ENCODE measurements at places on chromosomes 11 and 22.

DNA sequence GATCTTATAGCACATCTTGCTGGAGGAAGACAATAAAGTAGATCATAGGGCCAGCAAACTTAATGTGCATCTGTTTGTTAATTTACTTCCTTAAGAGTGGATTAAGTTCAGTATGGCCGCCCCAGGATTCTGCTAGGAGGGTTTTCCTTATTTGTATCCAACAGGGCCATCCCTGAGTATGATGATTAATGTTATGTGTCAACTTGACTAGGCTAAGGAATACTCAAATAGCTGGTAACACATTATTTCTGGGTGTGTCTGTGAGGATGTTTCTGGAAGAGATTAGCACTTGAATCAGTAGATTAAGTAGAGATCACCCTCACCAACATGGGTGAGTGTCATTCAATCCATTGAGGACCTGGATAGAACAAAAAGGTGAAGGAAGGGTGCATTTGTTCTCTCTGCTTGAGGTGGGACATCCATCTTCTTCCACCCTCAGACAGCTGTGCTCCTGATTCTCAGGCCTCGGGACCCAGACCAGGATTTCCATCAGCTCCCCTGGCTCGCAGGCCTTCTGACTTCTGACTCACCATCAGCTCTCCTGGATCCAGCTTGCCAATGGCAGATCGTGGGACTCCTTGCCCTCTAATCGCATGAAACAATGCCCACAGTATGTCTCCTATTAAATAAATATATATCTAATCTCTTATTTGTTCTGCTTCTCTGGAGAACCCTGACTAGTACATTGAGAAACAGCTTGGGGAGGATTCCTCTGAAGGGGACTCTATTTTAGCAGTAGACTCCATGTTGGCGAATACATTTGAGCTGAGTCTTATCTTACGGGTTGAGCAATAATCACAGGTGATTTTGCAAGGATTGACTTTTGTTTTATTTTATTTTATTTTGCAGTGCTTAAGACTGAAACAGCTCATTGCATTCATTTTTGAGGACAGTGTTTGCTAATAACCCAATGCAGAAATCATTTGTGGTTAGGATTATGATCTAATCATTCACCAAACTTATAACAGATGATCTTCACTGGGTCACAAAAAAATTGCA, 9.0 kb upstream of the ZBTB44 start:
- DNase-seq = no peak

GRCh38 chr22:35419756-35420155, 19.8 kb downstream of the MCM5 start:
- no peak for DNase-seq

DNA sequence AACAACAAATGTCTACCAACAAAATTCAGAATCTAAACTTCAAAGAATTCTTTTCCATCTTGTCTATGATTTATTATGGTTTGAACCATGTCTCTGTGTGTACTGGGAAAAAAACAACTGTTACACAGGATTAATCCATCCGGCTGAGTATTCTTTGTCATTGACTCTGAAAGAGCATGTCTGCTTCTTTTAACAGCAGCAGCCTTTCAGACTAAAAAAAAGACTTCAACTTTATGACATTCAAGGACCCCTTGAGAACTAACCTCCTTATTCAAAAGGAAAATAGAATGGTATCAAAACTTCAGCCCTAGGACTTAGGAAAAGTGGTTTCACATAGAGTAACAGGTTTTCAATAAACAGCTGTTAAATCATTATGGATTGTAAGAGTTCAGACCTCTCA, 79.9 kb downstream of the MRTFA start:
- no peak for DNase-seq

- DNase-seq = no peak
These were observed 404.5 kb downstream of the LARGE1 start for GRCh38 chr22:33515795-33516194.

GRCh38 chr22:18999008-18999407, 62.9 kb upstream of the PRODH start:
- no peak for DNase-seq

DNA sequence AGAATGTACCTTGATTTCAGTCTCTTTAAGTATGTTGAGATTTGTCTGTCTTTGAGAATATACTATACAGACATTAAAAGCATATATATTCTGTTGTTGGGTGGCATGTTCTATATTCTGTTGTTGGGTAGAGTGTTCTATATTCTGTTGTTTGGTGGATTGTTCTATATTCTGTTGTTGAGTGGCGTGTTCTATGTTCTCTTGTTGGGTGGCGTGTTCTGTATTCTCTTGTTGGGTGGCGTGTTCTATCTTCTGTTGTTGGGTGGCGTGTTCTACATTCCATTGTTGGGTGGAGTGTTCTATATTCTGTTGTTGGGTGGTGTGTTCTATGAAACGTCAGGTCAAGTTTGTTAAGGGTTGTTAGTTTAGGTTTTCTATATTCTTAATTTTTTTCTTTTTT, 27.1 kb upstream of the CTTN start:
- no peak for DNase-seq

DNA sequence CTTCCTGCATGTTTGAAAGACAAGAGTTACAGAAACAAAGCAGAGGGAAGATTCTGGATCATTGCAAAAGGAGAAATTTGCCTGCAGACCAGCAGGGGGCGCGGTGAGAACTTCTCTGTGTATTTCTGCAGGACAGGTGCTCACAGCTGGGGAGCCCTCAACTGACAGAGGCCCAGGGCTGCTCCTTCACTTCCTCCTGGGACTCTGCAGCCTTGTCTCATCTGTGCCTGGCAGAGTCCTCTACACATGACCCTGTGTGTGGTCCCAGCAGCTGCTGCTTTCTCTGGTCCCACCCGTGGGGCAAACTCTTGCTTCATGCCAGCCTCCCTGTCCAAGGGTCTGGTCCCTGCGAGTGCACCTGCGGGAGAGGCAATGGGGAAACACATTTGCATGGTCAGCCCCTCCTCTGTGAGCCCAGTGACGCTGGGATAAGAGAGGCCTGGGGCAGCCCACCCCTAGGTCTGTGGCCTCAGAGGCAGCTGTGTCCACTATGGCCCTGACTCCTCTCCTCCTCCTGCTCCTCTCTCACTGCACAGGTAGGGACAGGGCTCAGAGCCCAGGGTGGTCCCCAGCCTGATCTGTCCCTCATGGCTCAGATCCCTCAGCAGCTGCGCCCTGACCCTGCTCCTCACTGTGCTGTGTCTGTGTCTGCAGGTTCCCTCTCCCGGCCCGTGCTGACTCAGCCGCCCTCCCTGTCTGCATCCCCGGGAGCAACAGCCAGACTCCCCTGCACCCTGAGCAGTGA, 43.2 kb upstream of the VPREB1 start:
- DNase-seq = peak; percentile 34

DNA sequence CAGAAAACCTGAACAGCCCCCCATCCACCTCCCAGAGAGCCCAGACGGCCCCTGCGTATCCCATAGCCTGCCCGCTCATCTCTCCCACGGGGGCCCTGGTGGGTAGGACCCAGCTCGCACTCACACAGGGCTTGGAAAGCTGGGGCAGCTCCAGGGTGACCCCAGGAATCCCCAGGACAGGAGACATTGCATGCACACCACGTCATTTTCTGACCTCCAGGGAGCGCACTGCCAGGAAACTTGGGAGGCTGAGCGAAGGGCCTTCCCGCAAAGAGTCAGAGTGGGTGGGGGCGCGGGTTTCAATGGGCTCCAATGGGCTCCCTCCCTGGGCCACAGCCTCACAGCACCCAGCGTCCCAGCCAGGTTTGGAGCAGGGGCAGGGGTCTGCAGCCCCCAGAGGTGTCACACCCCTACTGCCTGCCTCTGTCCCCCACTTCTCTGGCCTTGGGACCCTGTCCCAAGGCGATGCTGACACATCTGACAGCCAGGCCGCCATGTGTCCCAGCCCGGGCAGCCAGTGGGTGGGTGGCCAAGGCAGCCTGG, 8.2 kb upstream of the SYT8 start:
- no peak for DNase-seq

DNA sequence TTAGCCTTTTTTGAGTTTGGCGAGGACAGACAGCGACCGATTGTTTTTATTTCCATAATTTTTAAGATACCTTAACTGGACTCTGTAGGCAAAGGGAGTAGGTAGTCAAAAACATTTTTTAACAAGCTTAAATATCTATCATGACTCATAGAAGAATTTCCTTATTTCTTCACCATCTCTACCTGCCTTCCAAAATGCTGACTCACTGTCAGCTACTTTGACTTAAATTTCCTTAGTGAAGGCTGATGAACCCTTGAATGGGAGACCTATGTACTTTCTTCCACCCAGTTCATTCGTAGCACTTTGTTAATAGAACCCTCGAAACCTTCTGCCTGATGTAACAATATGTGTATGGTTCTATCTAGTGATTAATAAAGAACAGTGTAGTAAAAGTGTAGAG, 1.1 kb upstream of the MTMR2 start:
- no peak for DNase-seq

- DNase-seq = no peak
These were observed 340.2 kb downstream of the TBC1D22A start for GRCh38 chr22:47102648-47103047.

DNA sequence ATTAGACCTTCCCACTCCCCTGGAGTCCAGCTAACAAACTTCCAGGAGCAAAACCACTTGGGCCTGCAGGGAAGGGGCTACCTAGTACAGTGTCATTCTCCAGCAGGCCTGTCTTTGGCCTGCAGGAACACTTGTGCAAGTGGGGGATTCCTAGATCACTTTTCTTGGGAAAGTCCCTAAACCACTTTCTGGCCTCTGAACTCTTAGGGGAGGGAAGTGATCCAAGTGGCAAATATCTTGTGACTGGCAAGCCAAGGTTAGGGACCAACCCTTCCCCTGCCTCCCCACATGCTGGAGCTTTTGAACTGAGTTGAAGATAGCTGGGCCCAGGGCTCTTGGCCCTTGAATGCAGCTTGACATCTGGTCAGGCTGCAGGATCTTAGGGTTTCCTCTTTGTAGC, 17.2 kb downstream of the PPFIBP2 start:
- DNase-seq = no peak

GRCh38 chr22:40436505-40437431, 66.4 kb downstream of the SGSM3 start:
- DNase-seq = no peak

DNA sequence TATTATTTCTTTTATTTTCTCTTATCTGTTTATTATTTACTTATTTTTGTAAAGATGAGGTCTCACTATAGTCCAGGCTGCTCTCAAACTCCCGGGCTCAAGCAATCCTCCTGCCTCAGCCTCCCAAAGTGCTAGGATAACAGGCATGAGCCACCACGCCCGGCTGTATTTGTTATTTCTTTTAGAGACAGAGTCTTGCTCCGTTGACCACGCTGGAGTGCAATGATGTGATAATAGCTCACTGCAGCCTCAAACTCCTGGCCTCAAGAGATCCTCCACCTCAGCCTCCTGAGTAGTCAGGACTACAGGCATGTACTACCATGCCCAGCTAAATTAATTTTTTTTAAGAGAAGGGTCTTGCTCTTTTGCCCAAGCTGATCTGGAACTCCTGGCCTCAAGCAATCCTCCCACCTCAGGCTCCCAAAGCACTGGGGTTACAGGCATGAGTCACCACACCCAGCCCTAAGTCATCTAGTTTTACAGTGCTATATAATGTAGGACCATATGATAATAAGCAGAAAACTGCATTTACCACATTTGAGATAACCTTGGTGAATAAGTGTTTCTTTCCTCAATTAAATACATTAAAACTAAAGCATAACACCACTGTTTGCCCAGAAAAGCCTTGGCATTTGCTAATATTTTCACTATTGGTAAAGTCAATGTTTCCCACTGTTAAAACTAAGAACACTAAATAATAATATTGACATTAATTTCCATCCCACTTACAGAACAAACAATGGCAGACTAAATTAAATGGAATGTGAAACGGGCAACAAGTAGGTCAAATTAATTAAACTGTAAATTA, 127.5 kb downstream of the SIK3 start:
- peak; percentile 46 for DNase-seq

GRCh38 chr22:37623075-37624016, 14.7 kb downstream of the GGA1 start:
- DNase-seq = peak; percentile 72

GRCh38 chr11:47318166-47318565, 34.3 kb downstream of the MYBPC3 start:
- no peak for DNase-seq

GRCh38 chr22:19634226-19634975, 79.9 kb upstream of the SEPTIN5 start:
- DNase-seq = no peak

DNA sequence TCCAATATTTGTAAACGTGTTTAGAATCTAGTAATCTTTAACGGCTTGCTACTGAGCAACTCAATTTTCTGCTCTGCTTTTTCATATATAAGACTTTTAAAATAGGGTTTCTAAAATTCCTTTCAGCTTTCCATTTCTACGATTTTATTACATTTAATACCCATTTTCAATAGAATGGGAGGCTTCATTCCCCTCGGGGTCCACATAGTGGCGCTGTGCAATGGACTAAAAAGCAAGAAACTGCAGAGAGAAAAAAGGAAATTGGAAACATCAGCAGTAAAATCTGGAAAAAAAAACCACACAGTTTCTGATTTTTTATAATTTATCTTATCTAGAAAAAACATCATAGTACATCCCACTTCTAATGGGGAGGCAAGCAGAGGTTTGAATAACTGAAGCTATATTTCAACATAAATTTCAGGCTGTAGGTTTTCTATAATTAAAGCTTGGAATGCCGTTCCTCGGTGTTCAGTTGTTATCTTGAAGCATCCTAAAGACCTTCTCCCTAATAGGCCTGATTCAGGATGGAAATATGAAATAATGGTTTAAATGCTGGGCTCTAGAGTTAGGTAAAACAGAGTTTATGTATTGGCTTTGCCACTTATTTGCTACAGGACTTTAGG, 18.7 kb upstream of the JHY start:
- peak; percentile 47 for DNase-seq

GRCh38 chr11:116427337-116427902, 345.4 kb downstream of the BUD13 start:
- DNase-seq = no peak

- no peak for DNase-seq
These were observed 188.1 kb downstream of the MYO18B start for GRCh38 chr22:25930083-25930482.

DNA sequence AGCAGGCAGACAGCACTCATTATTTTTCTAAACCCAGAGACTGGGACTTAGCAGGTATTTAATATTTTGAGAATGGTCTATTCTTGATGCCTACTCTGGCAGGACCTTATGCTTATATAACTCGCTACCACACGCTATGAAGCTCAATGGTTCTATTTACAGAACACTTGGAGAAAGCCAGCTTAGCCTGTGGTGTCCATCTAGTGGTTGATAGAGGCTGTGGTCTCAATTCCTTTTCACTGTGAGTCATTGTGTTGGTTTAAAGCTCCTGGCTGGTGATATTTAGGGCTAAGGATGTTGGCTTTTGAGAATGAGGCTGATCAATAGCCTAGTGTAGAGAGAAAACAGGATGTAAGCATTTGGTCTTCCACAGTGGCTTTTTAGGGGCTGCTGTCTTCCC, 206.4 kb downstream of the DBX1 start:
- no peak for DNase-seq

GRCh38 chr11:117668321-117668751, 128.7 kb downstream of the DSCAML1 start:
- DNase-seq = no peak

All from left colon (tissue), 2 donors.